ENCODE measurements at places on chromosomes 3 and 15.

GRCh38 chr3:73719861-73720260, 95.1 kb upstream of the PDZRN3 start:
- DNase-seq = no peak

GRCh38 chr15:78654272-78654671, 13.3 kb upstream of the CHRNB4 start:
- DNase-seq = no peak

DNA sequence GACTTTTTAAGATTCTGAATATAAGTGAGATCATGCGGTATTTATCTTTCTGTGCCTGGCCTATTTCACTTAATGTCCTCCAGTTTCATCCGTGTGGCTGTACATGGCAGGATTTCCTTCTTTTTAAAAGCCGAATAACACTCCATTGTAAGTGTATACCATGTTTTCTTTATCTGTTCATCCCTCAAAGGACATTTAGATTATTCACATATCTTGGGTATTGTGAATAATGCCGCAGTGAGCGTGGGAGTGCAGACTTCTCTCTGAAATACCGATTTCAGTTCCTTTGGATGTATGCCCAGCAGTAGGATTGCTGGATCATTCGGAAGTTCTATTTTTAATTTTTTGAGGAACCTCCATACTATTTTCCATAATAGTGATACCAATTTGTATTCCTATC, 136.1 kb downstream of the APBA2 start:
- no peak for DNase-seq

DNA sequence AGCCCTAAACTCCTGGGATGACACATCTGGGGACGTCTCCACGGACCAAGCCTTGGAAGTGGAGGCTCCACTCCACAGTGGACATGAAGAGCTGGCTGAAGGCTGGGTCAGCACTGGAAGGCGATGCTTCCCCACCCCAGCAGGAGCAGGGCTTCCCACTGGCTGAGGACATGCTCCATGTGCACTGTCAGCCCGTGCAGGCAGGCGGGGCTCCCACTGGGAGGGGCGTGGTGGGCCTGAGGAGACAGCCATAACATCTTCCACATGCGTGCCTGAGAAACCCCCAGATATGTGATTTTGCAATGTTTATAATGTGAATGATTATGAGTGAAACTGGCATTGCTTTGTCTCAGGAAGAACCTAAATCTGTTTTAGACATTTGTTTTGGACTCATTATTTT, 231.3 kb downstream of the KLF13 start:
- DNase-seq = no peak

DNA sequence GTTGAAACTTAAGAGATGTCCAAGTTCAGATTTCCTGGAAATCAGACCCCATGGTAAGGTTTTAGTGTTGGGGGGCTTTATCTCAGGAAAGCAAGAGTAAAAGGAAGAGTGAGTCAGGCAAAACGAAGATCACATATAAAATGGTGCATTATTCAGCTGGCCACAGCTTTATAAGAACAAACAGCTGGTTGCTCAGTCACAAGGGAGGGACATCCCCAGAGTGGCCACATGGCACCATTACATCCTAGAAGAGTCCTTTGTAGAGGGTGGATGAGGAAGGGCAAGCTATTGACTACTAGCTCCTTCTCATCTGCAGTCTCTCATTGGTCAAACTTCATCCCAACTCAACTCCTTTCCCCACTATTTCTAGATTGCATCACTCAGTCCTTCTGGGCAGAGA, 68.3 kb upstream of the COL8A1 start:
- no peak for DNase-seq

DNA sequence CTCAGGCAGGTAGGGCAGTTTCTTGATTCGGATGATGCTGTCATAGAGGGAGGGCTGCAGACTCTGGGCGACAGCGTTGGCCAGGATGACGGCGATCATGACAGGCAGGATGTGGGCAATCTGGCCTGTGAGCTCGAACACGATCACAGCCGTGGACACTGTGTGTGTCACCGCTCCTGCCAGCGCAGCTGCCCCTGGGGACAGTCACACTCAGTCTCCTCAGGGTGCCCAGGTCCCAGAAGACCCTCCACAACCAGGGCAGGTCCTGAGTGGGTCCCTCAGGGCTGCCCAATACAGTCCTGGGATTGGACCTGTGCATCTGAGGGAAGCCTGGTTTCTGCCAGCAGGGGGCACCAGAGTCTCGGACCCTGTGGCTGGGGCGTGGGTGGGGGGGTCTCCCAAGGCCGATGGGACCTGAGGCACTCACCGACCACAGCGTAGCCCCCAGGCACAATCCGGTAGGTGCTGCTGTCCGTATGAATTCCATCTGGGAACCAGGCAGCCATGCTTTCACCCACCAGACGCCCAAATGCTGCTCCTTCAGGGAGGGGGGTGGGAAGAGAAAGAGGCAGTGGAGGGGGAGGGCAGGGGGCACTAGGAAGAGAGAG, 7.2 kb downstream of the CLCN2 start:
- DNase-seq = peak; percentile 29

DNA sequence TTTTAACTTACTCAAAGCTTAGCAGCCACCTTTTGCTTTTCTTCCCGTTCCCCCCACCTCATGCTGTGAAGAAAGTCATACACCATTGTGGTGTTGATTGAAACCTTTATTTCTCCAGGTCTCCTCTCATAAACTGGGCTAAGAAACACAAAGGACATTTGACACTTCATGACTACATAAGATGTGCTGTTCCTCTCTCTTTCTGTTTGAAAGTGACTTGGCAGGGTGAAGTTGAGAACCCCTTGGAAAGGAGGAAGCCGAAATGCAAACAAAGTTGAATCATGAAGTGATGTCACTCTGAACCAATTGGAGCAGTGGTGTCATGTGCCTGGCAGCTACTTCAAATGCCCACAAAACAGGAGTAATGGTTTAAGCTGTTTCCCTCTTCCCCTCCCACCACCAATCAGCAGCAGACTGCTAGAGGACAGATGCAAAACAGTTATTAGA, 174.7 kb downstream of the IGF1R start:
- DNase-seq = no peak

DNA sequence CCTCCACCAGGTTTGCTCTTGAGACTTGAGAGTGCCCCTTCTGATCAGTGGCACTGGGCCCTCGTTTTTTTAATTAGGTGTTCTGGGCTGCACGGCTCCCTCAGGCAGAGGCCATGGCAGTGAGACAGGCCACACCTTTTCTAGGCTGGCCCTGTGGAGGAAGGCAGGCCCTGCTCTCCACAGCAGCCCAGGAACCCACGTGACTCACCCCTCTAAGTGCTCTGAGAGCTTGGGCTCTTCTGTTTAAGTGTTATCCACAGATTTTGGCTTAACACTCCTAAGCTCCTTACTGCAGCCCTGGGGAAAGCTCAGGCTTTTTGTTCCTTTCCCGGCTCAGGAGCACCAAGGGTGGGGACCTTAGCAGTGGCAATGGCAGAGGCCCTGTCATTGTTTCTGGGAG, 463.2 kb upstream of the GBE1 start:
- DNase-seq = no peak

Data from hypothalamus (tissue), 51 donors.